PC-9 (cell line): ENCODE measurements at places on chromosomes 16 and 17. TPM values are rescaled to one million over a fixed set of nuclear protein-coding genes. Genes with fewer than 3 reads are reported as not detected.

The BIRC5 gene
- total RNA-seq, result 72.4 and 91.0 TPM in 2 replicates

The ANKRD40CL gene
- total RNA-seq, result not detected in 2 replicates

The HASPIN gene
- total RNA-seq, result 25.1 and 26.8 TPM in 2 replicates

The CCL3 gene
- not detected in 2 replicates for total RNA-seq

The CCL2 gene
- not detected in 2 replicates for total RNA-seq

The MT1H gene
- total RNA-seq, result not detected in 2 replicates

The ASGR2 gene
- not detected in 2 replicates for total RNA-seq

DNA sequence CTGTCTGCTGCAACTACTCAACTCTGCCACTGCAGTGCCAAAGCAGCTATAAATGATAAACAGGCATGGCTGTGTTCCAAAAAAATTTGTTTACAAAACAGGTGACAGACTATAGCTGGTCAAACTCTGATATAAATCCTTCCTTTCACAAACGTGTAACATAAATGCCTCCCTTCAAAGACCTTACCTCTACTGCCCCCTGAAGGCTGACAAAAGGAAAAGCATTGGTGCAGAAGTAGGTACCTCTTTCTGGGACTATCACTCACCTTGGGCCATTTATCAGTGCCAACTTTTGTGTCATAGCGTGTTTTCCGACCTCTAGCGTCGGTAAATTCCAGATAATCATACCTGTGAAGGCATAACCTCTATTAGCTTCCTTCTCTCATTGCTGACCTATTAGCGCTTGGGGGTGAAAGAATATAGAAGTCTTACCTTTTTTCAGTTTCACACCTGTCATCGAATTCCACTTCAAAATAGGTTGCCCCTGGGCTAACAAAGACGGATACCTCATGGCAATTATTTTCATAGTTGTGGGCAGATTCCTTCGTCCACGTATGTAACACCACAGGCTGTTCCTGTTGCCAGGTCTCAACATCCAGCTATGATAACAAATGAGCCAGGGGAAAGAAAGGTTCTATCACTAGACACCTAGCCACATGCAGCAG lies 67.9 kb downstream of the ZZEF1 start:
- no peak overlapping the region for H3K27ac ChIP-seq
- peak; percentile 16 for DNase-seq

- H3K4me3 ChIP-seq, result no peak overlapping the region
- no peaks in the 10 kb centered on the region for H3K36me3 ChIP-seq
- H3K27me3 ChIP-seq, result no peaks in the 10 kb centered on the region
- no peak for DNase-seq
These were observed 187.2 kb downstream of the CDK5R1 start for GRCh38 chr17:32673964-32674363.

DNA sequence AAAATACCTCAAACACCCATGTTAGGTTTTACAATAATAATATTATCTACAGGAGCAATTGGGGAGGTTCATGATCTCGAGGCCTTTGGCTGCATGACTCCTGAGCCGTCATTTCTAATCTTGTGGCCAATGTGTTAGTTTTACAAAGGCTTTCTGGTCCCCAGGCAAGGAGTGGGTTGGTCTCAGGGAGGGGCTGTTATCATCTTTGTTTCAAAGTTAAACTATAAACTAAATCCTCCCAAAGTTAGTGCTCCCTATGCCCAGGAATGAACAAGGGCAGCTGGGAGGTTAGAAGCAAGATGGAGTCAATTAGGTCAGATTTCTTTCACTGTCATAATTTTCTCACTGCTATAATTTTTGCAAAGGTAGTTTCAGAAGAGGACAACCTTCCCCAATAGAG lies 9.1 kb upstream of the CCL5 start:
- H3K36me3 ChIP-seq, result no peaks in the 10 kb centered on the region
- no peaks in the 10 kb centered on the region for H3K4me1 ChIP-seq
- no peaks in the 10 kb centered on the region for H3K27me3 ChIP-seq

GRCh38 chr17:82342361-82343079 lies 9.0 kb upstream of the SECTM1 start:
- H3K27ac ChIP-seq, result no peak overlapping the region
- no peak for DNase-seq
- H3K27me3 ChIP-seq, result no peaks in the 10 kb centered on the region
- no peaks in the 10 kb centered on the region for H3K36me3 ChIP-seq
- H3K4me3 ChIP-seq, result no peak overlapping the region

GRCh38 chr16:53784291-53784690 lies 80.3 kb downstream of the FTO start:
- H3K4me3 ChIP-seq, result peak overlapping the region; percentile 16; the same call in 1 of the 2 replicates
- DNase-seq, result peak; percentile 24
- H3K36me3 ChIP-seq, result no peaks in the 10 kb centered on the region

DNA sequence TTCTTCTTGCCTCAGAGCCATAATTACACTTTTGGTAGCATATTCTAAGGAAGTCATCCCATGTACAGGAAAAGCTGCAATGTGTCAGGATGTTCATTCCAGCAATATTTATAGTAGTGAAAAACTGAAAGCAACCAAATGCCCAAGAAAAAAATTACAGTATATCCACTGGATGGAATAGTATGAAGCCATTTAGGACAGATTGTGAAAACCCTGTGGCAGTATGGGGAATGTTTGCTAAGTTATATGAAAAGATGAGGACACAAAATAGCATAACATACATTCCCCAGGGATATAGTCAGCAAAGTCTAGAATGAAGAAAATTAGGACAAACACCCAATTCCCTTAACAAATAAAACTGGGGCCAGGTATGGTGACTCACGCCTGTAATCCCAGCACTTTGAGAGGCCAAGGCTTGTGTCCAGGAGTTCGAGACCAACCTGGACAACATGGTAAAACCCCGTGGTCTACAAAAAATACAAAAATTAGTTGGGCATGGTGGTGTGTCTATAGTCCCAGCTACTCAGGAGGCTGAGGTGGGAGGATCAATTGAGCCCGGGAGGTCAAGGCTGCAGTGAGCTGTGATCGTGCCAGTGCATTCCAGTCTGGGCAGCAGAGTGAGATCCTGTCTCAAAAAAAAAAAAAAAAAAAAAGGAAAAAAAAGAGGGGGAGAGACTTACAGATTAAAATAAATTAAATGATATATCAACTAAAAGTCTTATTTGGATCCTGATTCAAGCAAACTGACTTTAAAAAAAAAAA lies 2.3 kb downstream of the LRRC3C start:
- peak overlapping the region; percentile 89 for H3K27ac ChIP-seq
- H3K4me3 ChIP-seq, result no peak overlapping the region

- no peaks in the 10 kb centered on the region for H3K27me3 ChIP-seq
- peak overlapping the region; percentile 13 for H3K27ac ChIP-seq
- H3K4me3 ChIP-seq, result no peak overlapping the region
These were observed 69.3 kb upstream of the TOB1 start for GRCh38 chr17:50935221-50935995.

DNA sequence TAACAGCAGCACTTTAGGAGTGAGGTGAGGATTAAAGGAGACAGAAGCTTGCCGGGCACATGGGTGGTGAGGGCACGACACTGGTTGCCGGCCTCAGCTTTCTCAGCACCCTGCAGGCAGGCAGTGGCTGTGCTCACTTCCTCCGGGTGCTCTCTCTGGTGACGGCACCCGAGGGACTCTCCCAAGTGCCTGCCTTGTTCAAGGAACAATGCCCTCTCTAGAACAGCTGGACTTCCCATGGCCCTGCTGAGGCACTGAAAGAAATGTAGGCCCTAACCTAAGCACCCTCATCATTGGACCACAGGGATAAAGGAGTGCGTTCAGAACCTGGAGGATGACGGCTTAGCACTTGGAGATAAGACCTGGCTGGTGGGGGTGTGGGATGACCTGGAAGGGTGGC lies 72.7 kb downstream of the N4BP1 start:
- H3K4me1 ChIP-seq, result no peaks in the 10 kb centered on the region
- no peaks in the 10 kb centered on the region for H3K36me3 ChIP-seq
- DNase-seq, result no peak
- no peak overlapping the region for H3K4me3 ChIP-seq
- H3K27ac ChIP-seq, result no peak overlapping the region
